ENCODE measurements at places on chromosomes 5 and 9. TPM values are rescaled to one million over a fixed set of nuclear protein-coding genes. Genes with fewer than 3 reads are reported as not detected.

Gene NPR3
- 0.10 TPM for total RNA-seq

Gene DCP2
- 70.4 TPM for total RNA-seq

Gene POLR1E
- 93.8 TPM for total RNA-seq

Gene NFX1
- 38.1 TPM for total RNA-seq

Gene HSD17B3
- 0.39 TPM for total RNA-seq

Gene SLC1A1
- total RNA-seq: 0.05 TPM

Gene SEMA5A
- total RNA-seq: 0.15 TPM

Gene TMEFF1
- 2.2 TPM for total RNA-seq

Gene LRRC19
- not detected for total RNA-seq

Gene FCN1
- not detected for total RNA-seq

DNA sequence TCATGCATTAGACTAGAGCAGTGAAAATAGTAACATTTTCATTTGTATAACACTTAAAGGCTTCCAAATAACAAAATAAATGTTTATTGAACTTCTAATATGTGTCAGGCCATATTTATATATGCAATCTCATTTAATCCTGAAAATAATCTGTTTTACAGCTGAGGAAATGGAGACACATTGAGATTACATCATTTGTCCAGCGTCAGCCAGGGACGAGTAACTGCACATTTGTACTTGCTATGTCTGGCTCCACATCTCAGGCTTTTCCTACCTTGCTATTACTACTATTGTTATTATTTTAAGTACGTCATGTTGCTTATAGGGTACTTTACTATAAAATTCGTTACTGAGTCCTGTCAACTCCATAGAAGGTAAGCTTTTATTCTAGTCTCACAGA is 3.8 kb upstream of the C9 start:
- H3K4me3 ChIP-seq: no peak overlapping the region
- no peak overlapping the region for H3K27ac ChIP-seq
- H3K36me3 ChIP-seq: no peaks in the 10 kb centered on the region
- no peaks in the 10 kb centered on the region for H3K4me1 ChIP-seq

DNA sequence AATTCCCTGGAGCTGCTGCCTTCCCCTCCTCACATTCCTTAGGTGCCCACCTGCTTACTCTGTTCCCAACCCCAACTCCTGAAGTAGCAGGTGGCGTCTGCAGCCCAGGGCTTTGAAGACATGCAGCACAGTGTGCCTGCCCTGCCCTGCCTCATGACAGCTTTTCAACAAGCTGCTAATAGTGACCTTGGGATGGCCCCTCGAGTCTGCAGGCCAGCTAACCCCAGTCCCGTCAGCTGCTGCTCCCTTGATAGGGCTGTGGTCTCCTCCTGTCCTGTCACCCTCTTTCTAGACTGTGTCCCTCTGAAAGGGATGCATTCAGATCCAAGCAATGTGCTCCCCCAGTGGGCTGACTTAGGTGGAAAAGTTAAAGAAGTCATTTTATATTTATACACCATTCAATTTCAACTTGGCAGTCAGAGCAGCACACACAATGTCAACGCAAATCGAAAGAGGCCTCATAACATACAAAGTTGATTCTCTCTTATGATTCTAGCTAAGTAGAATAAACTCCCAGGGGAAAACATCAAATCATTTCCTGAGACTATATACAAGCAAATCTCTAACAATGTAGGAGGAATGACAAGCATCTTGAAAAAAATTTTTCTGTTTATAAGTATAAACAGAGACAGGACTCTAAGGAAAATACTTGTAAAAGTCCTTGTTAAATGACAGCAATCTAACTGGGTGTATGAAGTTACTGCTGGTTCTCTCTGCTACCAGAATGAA is 37.9 kb downstream of the ADRB2 start:
- DNase-seq: no peak
- H3K36me3 ChIP-seq: no peaks in the 10 kb centered on the region
- no peaks in the 10 kb centered on the region for H3K4me1 ChIP-seq
- H3K27me3 ChIP-seq: no peaks in the 10 kb centered on the region

GRCh38 chr5:146528236-146528635 is 12.2 kb upstream of the GPR151 start:
- no peaks in the 10 kb centered on the region for H3K36me3 ChIP-seq
- H3K27me3 ChIP-seq: peaks cover 17% of the 10 kb centered on the region
- no peaks in the 10 kb centered on the region for H3K4me1 ChIP-seq
- no peak overlapping the region for H3K27ac ChIP-seq
- no peak overlapping the region for H3K4me3 ChIP-seq
- no peak for DNase-seq

- H3K4me3 ChIP-seq: no peak overlapping the region
- no peak overlapping the region for H3K27ac ChIP-seq
- peaks cover 18% of the 10 kb centered on the region for H3K36me3 ChIP-seq
Observed at GRCh38 chr9:111582888-111583287, 16.6 kb downstream of the PTGR1 start.

DNA sequence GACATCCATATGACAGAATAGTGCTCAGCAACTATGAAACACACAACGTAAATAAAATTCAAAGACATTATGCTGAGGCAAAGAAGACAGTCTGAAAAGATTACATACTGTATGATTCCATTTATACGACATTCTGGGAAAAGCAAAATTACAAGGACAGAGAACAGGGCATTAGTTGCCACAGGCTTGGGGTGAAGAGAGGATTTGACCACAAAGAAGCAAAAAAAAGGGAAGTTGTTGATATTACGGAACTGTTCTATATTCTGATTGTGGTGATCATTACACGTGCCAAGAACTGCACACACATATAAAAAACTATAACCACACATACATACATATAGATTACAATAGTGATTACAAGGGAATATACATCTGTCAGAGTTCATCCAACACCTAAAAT is 24.1 kb downstream of the CDK5RAP2 start:
- no peaks in the 10 kb centered on the region for H3K4me1 ChIP-seq
- DNase-seq: no peak
- no peak overlapping the region for H3K27ac ChIP-seq
- no peaks in the 10 kb centered on the region for H3K27me3 ChIP-seq
- H3K4me3 ChIP-seq: no peak overlapping the region
- no peaks in the 10 kb centered on the region for H3K36me3 ChIP-seq

DNA sequence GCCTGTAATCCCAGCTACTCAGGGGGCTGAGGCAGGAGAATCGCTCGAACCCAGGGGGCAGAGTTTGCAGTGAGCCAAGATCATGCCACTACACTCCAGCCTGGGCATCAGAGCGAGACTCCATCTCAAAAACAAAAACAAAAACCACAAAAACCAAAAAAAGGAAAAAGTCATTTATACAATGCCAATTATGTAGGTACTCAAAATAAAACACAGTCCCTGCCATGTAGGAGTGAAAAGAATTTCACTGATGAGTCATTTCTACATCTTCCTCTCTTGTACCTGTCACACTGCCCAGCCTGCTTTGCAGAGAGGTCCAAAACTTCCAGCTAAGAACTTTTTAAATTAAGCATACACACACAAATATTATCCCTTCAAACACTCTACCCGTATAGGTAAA is 215.8 kb downstream of the EPB41L4A start:
- H3K4me3 ChIP-seq: no peak overlapping the region
- no peaks in the 10 kb centered on the region for H3K36me3 ChIP-seq
- no peak overlapping the region for H3K27ac ChIP-seq
- no peaks in the 10 kb centered on the region for H3K4me1 ChIP-seq
- H3K27me3 ChIP-seq: peaks cover 4% of the 10 kb centered on the region

- no peak overlapping the region for H3K4me3 ChIP-seq
- no peaks in the 10 kb centered on the region for H3K36me3 ChIP-seq
- H3K4me1 ChIP-seq: 0 out of 2 replicates have a peak, but pooled peaks cover 5% of the 10 kb centered on the region
- no peaks in the 10 kb centered on the region for H3K27me3 ChIP-seq
- no peak for DNase-seq
- H3K27ac ChIP-seq: no peak overlapping the region
Observed at GRCh38 chr5:159877894-159878448, 38.3 kb upstream of the ADRA1B start.

GRCh38 chr9:120377268-120378159 is 202.5 kb downstream of the CDK5RAP2 start:
- no peaks in the 10 kb centered on the region for H3K36me3 ChIP-seq
- H3K27me3 ChIP-seq: no peaks in the 10 kb centered on the region
- no peak overlapping the region for H3K27ac ChIP-seq
- no peak for DNase-seq

GRCh38 chr9:87271696-87272477 is 225.8 kb upstream of the DAPK1 start:
- no peak overlapping the region for H3K4me3 ChIP-seq
- no peaks in the 10 kb centered on the region for H3K4me1 ChIP-seq
- H3K27me3 ChIP-seq: no peaks in the 10 kb centered on the region
- H3K36me3 ChIP-seq: no peaks in the 10 kb centered on the region
- H3K27ac ChIP-seq: no peak overlapping the region

DNA sequence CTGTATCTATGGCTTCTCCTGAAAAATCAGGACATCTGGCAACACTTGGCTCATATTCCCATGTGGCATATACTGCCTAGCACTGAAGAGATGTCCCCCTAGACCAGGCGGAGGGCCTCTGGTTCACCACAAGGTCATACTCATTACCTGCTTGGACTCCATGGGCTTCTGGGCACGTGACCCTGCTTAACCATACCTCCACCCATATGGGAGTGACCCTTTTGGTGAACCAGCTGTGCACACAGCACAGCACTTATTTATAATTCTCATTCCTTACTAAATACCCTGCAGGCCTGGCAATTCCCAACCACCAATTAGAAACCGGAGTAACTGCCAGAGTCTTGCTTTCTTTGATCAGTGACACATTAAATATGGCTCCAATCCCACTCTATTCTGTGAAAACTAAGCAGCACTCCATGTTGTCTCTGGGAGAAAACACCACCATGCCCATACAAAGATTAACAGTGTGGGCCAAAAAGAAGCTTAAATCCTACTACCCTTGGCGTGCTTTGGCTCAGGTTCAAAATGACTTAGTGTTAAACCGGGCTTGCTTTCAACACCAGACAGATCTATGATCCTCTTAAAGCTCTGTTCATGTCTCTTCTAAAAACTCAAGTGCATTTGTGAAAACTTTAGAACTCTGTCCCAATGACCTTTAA is 57.7 kb downstream of the MTMR12 start:
- no peaks in the 10 kb centered on the region for H3K27me3 ChIP-seq
- H3K4me3 ChIP-seq: no peak overlapping the region
- no peak overlapping the region for H3K27ac ChIP-seq
- H3K4me1 ChIP-seq: no peaks in the 10 kb centered on the region
- DNase-seq: no peak

DNA sequence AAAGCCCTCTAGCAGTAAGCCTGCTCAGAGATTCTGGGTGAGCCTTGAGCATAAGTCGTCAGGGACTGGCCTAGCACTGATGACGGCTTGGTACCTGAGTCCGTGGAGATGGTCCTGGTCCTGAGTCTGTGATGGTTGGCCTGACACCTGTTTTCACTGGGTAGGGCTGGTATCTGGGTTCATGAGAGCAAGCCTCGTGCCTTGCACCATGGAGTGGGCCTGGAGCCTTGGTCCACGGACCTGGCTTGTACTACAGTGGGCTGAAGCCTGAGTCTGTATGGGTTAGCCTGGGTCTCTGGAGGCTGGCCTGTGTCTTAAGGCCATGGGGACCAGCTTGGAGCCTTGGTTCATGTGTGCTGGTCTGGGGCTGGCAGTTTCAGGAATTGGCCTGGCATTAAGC is 310.3 kb upstream of the ISL1 start:
- no peaks in the 10 kb centered on the region for H3K4me1 ChIP-seq
- no peak for DNase-seq
- H3K27ac ChIP-seq: no peak overlapping the region
- no peaks in the 10 kb centered on the region for H3K36me3 ChIP-seq
- H3K27me3 ChIP-seq: no peaks in the 10 kb centered on the region
- H3K4me3 ChIP-seq: no peak overlapping the region

DNA sequence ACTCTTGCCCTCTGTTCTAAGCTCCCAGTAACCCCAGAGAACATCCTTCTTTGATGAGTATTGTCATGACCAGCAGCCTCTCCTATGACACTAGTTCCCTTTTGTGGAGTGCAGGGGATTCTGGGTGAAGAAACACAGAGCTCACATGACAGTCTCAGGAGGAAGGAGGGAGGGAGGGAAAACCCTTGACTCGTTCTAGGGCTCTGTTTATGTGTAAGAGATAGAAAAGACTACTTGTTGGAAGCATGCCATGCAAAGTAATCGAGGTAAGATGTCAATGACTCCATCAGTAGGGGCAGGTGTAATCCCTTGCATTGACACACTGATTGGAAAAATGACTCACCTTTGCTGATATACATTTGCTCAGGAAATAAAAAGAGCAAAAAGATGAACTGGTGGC is 190.2 kb upstream of the ELL2 start:
- DNase-seq: no peak
- H3K27ac ChIP-seq: peak overlapping the region; percentile 29
- no peaks in the 10 kb centered on the region for H3K27me3 ChIP-seq
- no peaks in the 10 kb centered on the region for H3K36me3 ChIP-seq
- peaks cover 5% of the 10 kb centered on the region for H3K4me1 ChIP-seq

- no peak for DNase-seq
- H3K27ac ChIP-seq: no peak overlapping the region
- H3K36me3 ChIP-seq: peaks cover 50% of the 10 kb centered on the region
- H3K4me1 ChIP-seq: no peaks in the 10 kb centered on the region
Observed at GRCh38 chr5:14455814-14456321, 125.7 kb upstream of the OTULINL start.

DNA sequence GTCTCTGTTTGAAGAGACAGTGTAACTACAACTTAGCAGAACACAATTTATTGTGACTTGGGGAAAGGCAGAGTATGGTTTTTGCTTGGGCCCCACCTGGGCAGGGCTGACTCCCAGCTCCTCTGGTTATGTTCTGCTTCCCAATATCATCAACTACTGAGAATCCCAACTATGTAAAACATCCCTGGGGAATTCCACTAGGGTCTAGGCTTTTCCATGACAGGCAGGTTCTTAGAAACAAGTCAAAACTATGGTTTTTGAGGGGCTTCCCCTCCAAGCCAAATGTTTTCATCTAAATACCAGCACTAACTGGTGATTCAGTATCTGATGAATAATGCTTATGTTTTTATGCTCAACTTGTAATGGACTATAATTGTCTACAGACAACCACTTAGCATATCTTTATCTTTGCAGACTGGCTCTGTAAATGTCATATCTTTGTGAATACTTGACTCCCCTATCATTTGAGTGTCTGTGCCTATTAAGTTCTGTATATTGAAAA is 409.5 kb downstream of the PDE4D start:
- H3K27ac ChIP-seq: no peak overlapping the region
- H3K4me1 ChIP-seq: no peaks in the 10 kb centered on the region
- DNase-seq: no peak

- no peak overlapping the region for H3K4me3 ChIP-seq
- no peaks in the 10 kb centered on the region for H3K4me1 ChIP-seq
- H3K27ac ChIP-seq: no peak overlapping the region
- no peaks in the 10 kb centered on the region for H3K27me3 ChIP-seq
Observed at GRCh38 chr5:17433406-17433805, 64.6 kb upstream of the TAF11L2 start.

GRCh38 chr5:30069441-30070263 is 1123.8 kb upstream of the CDH6 start:
- no peak overlapping the region for H3K27ac ChIP-seq
- H3K36me3 ChIP-seq: no peaks in the 10 kb centered on the region
- DNase-seq: no peak
- no peaks in the 10 kb centered on the region for H3K4me1 ChIP-seq

DNA sequence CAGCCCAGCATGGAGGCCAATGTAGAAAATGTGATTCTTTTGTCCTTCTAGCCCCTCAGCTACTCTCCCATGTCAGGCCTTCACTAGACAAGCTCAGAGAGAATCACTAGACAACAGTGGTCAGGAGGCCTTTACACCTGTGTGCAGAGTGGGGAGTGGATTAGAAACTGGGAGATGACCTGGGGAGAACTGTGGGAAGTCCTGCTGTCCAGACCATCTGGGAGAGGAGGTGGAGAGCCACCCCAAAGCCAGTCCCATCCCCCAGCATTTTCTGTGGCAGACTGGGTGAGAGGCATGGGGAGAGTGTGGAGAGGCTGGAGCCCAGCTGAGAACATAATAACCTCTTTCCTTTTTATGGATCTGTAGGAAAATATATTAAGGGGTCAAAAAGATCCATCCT is 452.0 kb upstream of the DMAC1 start:
- DNase-seq: no peak
- H3K4me3 ChIP-seq: no peak overlapping the region
- no peaks in the 10 kb centered on the region for H3K27me3 ChIP-seq
- no peaks in the 10 kb centered on the region for H3K36me3 ChIP-seq
